ENCODE measurements at places on chromosomes 2 and 18. TPM values are rescaled to one million over a fixed set of nuclear protein-coding genes. Genes with fewer than 3 reads are reported as not detected.
A peak's percentile ranks its signal among the peaks of the same experiment; 100 is the strongest.

DNA sequence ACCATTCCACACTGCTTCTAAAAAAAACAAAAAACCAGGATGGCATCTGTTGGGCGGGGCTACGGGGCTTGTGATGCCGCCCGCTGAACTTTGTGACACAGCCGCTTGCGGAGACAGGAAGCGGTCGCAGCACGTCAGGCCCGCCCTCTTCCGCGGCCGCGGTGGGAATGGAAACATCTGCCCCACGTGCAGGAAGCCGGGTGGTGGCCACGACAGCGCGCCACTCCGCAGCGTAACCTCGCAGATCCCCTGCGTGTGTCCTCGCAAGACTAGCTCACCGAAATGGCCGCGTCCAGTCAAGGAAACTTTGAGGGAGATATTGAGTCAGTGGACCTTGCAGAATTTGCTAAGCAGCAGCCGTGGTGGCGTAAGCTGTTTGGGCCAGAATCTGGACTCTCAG lies 168.5 kb downstream of the SUCLG1 start:
- DNase-seq = no peak

GRCh38 chr2:123438675-123439074 lies 586.4 kb upstream of the CNTNAP5 start:
- DNase-seq = no peak

DNA sequence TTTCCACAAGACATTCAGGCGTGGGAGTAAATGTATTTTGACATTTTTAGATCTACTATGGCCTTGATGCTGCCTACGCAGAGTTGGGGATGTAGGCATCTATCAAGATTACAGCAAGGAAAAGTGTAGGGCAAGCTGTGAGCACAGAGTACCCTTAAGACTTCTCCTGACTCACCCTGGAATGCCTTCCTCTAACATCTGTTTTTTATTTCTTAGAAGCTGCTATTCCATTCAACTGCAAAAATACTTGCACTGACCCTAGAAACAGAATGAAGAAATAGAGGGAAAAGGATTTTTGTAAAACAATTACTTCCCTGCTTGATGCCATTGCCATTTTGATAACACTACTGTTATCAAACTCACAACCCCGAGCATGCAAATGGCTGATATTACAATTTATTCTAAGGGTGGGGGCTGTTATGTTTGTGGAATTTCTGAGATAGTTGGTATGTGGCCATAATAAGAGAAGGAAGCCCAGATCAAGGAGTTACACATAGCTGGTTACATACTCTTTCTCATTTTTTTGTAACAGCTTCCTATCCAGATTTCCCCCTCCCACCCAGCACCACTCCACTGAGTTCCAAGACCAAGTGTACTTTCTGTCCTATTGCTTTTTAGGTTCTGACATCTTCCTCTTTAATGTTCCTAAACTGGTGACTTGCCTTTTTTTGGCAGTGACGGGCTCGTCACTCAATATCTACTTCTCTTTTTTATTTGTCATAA lies 6.0 kb upstream of the ROCK1 start:
- DNase-seq = no peak

- no peak for DNase-seq
These were observed 20.3 kb downstream of the KCNK3 start for GRCh38 chr2:26712486-26713465.

DNA sequence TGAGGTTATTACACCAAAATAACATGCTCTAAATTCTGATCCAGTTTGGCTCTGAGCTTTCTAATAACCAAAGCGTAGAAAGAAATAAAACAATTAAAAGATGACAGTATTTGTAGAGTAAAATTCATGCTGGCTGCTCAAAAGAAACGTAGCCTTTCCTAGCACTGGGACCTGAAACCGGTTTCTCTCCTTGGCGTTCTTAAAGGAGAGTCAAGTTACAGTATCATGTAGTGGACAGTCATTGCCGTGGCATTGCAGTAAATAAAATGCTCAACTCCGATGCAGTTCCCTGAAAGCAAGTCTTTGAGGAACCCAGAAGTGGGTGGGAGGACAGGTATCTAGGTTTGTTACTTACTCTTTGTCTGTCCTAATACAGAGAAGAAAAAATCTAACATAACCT lies 52.7 kb upstream of the ITM2C start:
- DNase-seq = no peak

- DNase-seq = no peak
These were observed 124.8 kb downstream of the TTC32 start for GRCh38 chr2:19776941-19777514.

Gene CD207
- not detected for polyA plus RNA-seq

GRCh38 chr2:219133976-219134375 lies 26.6 kb downstream of the NHEJ1 start:
- DNase-seq = no peak

Gene SLC5A7
- polyA plus RNA-seq = 0.07 TPM

- DNase-seq = no peak
These were observed 3.1 kb downstream of the IL36RN start for GRCh38 chr2:113061896-113062770.

DNA sequence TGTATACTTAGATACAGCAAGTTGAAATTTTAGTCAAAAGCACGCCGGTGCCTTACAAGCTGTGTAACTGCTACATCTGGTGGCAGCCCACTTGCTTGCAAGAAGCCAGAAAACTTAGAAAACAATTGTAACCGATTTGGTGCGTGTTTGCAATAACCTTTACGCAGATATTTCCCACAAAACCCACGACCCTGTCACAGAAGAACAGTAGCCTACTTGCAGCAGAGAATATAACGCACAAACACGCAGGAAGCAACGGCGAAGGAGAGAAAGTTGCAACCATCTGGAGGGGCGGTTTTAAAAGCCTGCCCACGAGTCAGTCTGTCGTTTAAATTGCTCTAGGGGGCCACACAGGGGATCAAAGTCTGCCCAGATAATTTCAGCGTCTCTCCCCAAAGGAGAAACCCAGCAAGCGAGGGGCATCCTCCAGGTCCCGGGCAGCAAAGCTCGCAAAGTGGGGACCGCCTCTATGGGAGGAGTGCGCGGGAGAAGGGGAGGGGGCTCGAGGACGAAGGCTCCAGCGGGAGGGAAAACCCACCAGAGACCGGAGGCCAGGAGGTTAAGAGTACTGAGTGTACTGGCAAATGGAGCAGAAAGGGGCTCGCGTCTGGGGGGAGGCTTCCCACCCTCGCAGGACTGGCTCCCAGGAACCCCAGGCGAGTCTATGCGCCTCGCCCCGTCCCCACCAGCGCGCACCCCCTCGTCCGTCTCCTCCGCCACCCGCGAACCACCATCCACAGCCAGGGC lies 1.1 kb downstream of the TLK1 start:
- peak; percentile 50 for DNase-seq

- DNase-seq = no peak
These were observed 59.8 kb downstream of the TSN start for GRCh38 chr2:121815216-121815615.

GRCh38 chr2:85016446-85016845 lies 45.5 kb downstream of the KCMF1 start:
- DNase-seq = no peak

- DNase-seq = no peak
These were observed 68.6 kb downstream of the FHOD3 start for GRCh38 chr18:36365836-36366775.

Gene APCDD1
- polyA plus RNA-seq = 146 TPM

Gene PLCD4
- polyA plus RNA-seq = 13.5 TPM

- DNase-seq = no peak
These were observed 121.1 kb downstream of the LAMA3 start for GRCh38 chr18:23810396-23810795.

- no peak for DNase-seq
These were observed 31.6 kb downstream of the THNSL2 start for GRCh38 chr2:88201811-88202169.

Gene CDH7
- 1.3 TPM for polyA plus RNA-seq

GRCh38 chr2:237403024-237403882 lies 10.7 kb downstream of the COL6A3 start:
- DNase-seq = no peak

GRCh38 chr2:28670856-28671255 lies 80.8 kb upstream of the PPP1CB start:
- DNase-seq = no peak

DNA sequence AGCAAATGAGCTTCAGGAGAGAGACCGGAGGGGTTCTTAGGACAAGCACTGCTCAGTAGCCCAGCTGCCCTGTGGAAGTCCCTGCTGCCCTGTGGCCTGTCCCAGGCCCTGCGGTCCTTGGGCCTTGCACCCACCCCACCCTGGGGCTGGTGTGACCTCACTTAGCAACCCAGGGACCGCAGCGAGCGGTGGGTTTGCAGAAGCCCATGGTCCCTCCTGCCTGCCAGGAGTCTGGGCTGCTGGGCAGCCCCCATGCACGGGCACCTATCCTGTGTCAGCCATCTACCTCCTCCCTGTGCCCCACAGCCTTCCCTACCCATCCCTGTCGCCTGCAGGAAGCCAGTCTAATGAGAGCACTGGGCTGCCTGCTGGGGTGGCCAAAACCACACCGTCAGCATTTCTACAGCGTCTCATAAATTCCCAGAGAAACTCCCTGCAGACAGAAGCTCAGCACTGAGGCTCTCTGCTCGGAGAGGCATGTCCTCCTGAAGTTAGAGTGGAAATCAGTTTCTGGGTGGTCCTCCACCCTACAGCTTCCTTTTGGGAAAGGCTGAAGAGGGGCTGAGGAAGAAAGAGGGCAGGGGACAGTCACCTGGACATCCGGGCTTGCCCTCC lies 231.1 kb upstream of the HS6ST1 start:
- no peak for DNase-seq

- no peak for DNase-seq
These were observed 124.7 kb downstream of the DNAH6 start for GRCh38 chr2:84641021-84641420.

GRCh38 chr2:155690785-155691184 lies 641.7 kb downstream of the NR4A2 start:
- DNase-seq = no peak

DNA sequence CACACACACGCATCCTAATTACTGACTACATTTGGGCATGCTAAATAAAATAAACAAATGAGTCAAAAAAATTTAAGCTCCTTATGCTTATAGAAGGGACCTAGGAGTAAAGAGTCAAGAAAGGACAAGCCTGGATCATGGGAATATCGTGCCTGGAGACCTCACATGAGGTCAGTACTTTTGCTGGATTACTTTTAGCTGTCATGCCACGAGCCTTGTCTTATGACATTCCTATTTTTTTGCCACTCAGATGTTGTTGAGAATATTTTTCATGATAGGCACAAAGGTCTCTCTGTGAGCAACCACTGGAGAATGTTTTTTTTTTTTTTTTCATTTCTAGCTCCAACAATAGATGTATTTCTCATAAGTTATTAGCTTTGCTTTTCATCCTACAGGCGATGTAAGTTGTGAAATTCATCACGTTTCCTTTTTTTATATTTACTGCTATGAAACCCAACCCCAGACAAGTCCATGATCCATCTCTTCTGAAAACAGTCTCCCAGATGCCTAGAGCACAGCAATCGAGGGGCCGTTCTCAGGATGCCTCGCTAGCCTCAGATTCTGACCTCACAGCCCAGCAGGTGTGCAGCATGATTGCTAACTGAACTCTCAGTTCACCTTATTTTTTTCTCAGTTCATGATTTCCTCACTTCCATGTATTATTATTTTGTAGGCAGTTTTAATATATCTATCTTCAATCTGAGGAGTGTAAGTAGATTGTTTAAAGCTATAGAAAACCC lies 464.5 kb downstream of the IRS1 start:
- no peak for DNase-seq

- DNase-seq = no peak
These were observed 32.5 kb upstream of the PLB1 start for GRCh38 chr2:28463211-28463816.

Gene UGT1A4
- not detected for polyA plus RNA-seq

Gene NEU2
- not detected for polyA plus RNA-seq

Gene ANKRD62
- polyA plus RNA-seq = 0.10 TPM

GRCh38 chr2:217910875-217911212 lies 92.0 kb downstream of the TNS1 start:
- no peak for DNase-seq

- no peak for DNase-seq
These were observed 175.5 kb downstream of the PRPF40A start for GRCh38 chr2:152541712-152542111.

- DNase-seq = no peak
These were observed 533.9 kb upstream of the CRIM1 start for GRCh38 chr2:35821675-35822074.

DNA sequence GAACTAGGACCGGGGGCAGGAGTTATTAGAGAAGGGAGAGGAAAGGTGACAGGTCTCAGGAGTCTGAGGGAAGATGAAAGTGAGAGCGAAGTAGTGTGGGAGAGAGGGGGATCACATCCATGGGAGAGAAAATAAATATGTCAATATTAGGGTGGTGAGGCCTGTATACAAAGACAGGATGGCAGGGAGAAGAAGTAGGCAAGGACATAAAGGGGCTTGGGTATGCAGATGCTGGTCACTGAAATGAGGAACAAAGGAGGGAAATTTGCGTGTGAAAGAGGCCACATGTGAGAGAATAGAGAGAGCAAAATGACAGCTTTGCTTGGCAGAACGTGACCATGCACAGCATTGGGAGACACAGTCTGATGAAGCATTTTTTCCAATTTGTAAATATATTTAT lies 13.6 kb downstream of the METAP1D start:
- DNase-seq = no peak

Gene MRPL53
- 46.7 TPM for polyA plus RNA-seq

DNA sequence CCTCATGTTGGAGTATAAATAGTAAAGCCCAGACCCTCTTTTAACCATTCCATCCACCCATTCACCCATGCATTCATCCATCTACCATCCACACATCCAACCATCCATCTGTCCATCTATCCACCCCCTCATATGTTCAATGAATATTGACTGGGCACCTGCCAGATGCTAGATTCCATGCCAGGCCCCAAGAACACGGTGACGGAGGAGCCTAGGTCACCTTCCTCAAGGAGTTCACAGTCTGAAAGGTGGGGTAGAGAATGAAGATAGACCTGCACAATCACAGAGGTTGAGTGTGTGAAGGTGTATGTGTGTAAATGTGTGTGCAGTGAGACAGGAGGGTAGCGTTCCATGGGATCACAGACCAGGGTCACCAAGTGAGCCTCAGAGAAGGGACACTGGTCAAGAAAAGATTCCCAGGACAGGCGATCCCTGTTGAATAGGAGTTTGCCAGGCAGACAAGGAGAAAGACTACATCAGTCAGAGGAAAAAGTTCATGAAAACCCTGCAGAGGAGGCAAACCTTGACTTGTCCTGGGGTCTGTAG lies 287.2 kb downstream of the CYP26B1 start:
- no peak for DNase-seq

GRCh38 chr18:79540904-79541282 lies 138.7 kb upstream of the CTDP1 start:
- DNase-seq = no peak

DNA sequence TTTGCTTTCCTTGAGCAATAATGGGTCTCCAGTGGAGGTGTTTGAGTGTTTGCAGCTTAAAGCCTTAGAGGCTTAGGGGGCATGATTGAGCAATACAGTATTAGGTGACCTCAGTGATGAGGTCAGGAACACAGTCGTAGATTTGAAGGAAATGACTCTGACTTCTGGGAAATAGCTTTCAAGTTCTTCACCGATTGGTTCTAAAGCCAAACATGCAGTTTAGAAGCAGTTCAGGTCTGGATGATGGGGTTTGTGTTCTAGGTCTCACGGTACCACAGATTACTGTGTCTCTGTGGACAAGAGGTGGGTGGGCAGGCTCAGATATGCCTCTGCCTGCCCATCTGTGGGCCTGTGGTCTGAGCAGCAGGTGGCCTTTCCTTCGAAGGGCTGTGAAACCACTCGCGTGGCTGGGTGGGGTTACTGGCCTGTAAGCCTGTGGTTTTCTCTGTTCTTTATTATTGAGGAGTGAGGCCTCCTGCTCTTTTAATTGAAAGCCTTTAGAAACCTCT lies 7.8 kb downstream of the MTHFD2 start:
- DNase-seq = no peak

Gene CRACDL
- 4.0 TPM for polyA plus RNA-seq

- DNase-seq = no peak
These were observed 15.3 kb downstream of the STK25 start for GRCh38 chr2:241493092-241493491.
